ENCODE measurements at places on chromosomes 1 and 21. TPM values are rescaled to one million over a fixed set of nuclear protein-coding genes. Genes with fewer than 3 reads are reported as not detected.

The BNIPL gene
- 0.27 TPM for total RNA-seq

The NBPF19 gene
- 4.3 TPM for total RNA-seq

The OR2M4 gene
- not detected for total RNA-seq

The CFHR5 gene
- total RNA-seq: not detected

The GNG12 gene
- total RNA-seq: 37.9 TPM

GRCh38 chr21:32712043-32712442 is 15.8 kb downstream of the SYNJ1 start:
- H3K4me1 ChIP-seq: peaks cover 16% of the 10 kb centered on the region
- H3K27me3 ChIP-seq: no peaks in the 10 kb centered on the region
- peak overlapping the region; percentile 38 for H3K27ac ChIP-seq
- H3K36me3 ChIP-seq: peaks cover 10% of the 10 kb centered on the region

DNA sequence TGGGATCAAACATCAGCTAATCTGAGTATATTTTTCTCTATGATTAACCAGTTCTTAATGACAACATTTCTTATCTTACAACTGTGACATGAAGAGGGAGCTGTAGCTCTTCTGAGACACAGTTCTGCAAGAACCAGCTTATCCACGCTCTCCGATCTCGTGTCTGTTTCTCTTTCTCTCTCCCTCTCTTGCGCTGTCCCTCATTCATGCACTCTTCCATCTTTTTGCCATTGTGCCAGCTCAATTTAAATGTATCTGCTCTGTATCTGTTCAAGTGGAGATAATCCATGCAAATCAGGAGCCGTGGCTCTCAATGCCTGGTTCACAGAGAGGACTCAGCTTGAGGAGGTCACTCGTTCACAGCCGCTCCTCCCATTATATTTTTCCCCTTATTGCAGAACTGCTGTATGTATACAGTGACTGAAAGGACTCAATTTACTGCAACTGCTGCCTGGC is 494.7 kb upstream of the ADGRL2 start:
- H3K36me3 ChIP-seq: no peaks in the 10 kb centered on the region
- H3K4me3 ChIP-seq: peak overlapping the region; percentile 26
- no peaks in the 10 kb centered on the region for H3K27me3 ChIP-seq
- DNase-seq: peak; percentile 24
- H3K4me1 ChIP-seq: no peaks in the 10 kb centered on the region
- peak overlapping the region; percentile 49 for H3K27ac ChIP-seq

DNA sequence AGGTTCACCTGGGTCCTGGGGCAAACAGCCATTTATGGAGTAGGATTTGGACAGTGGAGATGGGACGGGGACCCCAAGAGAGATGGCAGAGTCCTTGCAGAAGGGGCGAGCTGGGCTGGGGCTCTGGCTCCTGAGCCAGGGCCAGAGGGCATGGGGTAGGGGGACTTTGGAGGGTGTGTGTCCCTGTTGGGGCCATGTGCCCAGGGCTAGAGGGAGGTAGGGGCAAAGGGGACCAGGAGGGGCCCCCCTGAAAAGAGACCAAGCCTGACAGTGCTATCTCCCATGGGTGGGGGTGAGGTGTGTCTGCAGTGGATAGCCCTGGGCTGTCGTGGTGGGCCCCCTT is 92.3 kb downstream of the TRIM11 start:
- no peak overlapping the region for H3K4me3 ChIP-seq
- no peak for DNase-seq
- H3K27me3 ChIP-seq: no peaks in the 10 kb centered on the region

DNA sequence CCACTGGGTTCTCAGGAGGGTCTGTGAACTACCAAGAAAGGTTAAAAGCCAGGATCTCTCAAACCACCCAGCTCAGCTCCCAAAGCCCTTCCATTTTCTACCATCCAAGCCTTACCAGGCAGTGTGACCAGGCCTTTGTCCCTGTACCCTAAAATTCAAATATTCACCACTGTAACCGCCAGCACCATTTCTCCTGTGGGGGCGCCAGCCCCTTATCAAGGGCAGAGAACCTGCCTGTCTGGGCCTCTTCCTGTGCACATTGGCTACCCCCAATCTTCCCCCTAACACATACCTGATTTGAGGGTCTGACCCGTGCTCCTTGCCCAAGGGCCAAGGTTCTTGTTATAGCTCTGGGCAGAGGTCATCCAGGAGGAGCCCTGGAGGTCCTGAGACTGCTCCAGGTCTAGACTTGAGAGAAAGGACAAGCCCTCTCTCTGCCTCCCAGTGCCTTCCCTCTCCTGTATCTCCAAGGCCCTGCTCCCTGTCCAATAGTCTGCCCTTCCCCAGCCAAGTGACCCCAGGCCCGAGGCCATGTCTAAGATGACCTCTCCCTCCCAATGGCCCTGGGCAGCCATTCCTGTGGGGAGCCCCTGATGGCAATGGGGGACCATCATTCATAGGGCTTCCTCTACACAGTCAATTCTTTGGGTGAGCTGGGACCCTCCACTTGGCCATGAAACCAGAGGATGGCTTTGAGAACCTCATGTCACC is 78.5 kb downstream of the FHAD1 start:
- H3K4me3 ChIP-seq: no peak overlapping the region
- H3K36me3 ChIP-seq: no peaks in the 10 kb centered on the region
- no peak for DNase-seq
- no peak overlapping the region for H3K27ac ChIP-seq
- H3K4me1 ChIP-seq: peaks cover 22% of the 10 kb centered on the region

DNA sequence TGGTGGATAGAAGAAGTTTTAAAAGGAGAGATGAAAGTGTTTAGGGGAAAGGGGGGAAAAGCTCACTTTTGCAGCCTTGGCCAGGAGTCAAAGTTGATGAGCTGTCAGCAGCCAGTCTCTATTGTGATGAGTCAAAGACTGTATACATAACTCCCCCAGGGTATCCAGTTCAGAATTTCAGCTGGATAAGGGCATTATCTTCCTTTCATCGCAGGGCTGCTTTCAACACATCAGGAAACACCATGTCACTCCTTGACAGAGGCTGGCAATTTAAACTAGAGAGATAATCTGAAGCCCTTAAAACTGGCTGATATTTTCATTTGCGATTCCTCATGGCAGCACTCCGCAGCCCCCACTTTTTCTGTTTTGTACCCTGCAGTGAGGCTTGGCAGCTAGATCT is 328.5 kb downstream of the TBX15 start:
- no peaks in the 10 kb centered on the region for H3K27me3 ChIP-seq
- no peaks in the 10 kb centered on the region for H3K36me3 ChIP-seq
- no peak overlapping the region for H3K27ac ChIP-seq
- no peaks in the 10 kb centered on the region for H3K4me1 ChIP-seq
- no peak overlapping the region for H3K4me3 ChIP-seq
- DNase-seq: no peak

DNA sequence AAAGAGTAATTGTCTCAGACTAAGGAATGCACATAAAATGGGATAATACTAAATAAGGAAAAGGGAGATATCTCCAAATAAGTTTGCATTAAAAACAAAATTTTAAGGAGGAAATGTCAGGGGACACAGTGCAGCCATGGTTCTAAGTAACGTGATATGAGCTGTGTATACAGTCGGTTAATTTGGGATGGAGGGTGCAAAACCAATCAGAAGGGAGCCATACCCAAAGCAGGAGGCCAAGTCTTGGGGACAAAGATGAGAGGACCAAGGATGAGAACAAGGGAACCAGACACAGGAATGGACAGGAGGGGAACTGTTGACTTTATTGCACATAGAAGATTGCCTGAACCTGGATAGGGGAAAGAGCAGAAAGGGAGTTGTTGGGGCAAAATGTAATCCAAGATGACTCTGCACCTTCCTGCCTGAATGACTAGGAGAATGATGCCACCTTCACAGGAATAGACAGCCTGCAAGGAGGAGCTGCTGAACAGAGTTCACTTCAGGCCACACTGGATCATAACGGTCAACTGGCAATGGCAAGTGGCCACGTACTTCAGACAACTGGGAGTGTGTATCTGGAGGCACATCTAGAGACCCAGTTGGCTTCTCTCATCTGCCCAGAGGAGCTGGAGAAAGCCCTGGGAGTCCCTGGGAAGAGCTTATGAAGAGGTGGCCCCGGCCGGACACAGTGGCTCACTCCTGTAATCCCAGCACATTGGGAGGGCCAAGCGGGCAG is 22.0 kb upstream of the BOLA1 start:
- no peaks in the 10 kb centered on the region for H3K36me3 ChIP-seq
- DNase-seq: no peak
- no peak overlapping the region for H3K4me3 ChIP-seq
- H3K4me1 ChIP-seq: no peaks in the 10 kb centered on the region
- H3K27me3 ChIP-seq: no peaks in the 10 kb centered on the region

- H3K27ac ChIP-seq: peak overlapping the region; percentile 41
- H3K4me3 ChIP-seq: no peak overlapping the region
- no peaks in the 10 kb centered on the region for H3K36me3 ChIP-seq
- peaks cover 31% of the 10 kb centered on the region for H3K4me1 ChIP-seq
- DNase-seq: no peak
Measured at GRCh38 chr1:43786960-43787359, 79.6 kb downstream of the ST3GAL3 start.

DNA sequence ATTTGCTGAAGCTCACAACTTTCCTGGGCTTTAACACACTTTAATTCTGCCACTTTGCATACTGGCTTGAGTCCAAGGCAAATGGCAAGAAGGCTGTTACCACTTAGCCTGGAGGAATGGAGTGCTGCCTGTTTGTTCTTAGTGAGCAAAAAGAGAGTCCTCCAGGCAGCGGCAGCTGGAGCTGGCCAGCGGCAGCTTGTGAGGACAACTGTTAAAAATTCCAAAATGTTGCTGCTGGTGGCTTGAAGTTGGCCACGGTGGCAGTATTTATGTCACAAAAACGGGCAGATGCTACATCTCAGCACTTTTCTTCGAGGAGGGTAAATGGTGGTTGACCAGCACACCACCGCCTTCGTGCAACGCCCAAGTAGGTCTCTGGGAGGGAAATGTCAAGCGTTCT is 27.3 kb downstream of the STPG1 start:
- H3K4me3 ChIP-seq: no peak overlapping the region
- H3K27me3 ChIP-seq: no peaks in the 10 kb centered on the region
- H3K27ac ChIP-seq: no peak overlapping the region
- peaks cover 7% of the 10 kb centered on the region for H3K36me3 ChIP-seq

- no peak overlapping the region for H3K27ac ChIP-seq
- no peak for DNase-seq
- H3K27me3 ChIP-seq: no peaks in the 10 kb centered on the region
- no peak overlapping the region for H3K4me3 ChIP-seq
Measured at GRCh38 chr1:109025694-109026093, 16.2 kb downstream of the WDR47 start.

DNA sequence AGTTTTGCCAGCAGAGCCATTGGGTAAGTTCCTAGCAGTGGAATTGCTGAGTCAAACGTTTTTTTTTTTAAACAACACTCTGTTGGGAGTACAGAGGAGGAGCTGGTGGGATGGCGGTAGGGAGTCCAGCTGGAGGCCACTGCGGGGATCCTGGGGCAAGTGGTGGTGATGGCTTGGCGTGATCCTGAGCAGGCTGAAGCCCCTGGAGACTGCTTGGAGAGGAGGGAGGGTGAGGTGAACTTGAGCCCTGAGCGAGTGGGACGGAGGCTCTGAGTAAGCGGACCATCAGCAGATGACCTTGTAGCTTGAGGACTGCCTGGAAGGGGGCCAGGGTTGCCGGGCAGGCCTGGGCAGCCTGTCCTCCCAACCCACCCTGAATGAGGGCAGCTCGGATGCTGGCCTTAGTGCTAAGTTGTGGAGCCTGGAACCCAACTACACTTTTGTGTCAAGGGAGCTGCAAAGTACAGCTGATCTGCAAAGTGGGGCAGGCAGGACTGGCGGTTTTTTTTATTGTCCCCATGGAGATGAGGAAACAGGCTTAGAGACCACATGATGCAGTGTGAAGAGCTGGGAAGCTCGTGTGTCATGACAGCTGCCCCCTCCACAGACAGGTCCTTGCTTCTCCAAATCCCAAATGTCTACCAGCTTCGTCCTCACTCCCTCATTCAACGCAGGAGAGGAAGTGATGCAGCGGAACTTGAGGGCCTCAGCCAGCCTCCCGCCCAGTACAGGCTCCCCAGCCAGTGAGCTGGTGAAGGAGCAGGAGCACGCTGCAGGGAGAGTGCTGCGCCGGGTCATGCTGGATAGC is 20.2 kb downstream of the MRPL37 start:
- peak overlapping the region; percentile 60 for H3K27ac ChIP-seq
- DNase-seq: peak; percentile 69
- H3K36me3 ChIP-seq: peaks cover 57% of the 10 kb centered on the region
- no peaks in the 10 kb centered on the region for H3K27me3 ChIP-seq
- peaks cover 6% of the 10 kb centered on the region for H3K4me1 ChIP-seq

GRCh38 chr1:46523496-46524353 is 27.7 kb downstream of the KNCN start:
- peaks cover 4% of the 10 kb centered on the region for H3K4me1 ChIP-seq
- H3K36me3 ChIP-seq: no peaks in the 10 kb centered on the region
- no peak overlapping the region for H3K27ac ChIP-seq
